ENCODE measurements at places on chromosomes 6 and 20.

DNA sequence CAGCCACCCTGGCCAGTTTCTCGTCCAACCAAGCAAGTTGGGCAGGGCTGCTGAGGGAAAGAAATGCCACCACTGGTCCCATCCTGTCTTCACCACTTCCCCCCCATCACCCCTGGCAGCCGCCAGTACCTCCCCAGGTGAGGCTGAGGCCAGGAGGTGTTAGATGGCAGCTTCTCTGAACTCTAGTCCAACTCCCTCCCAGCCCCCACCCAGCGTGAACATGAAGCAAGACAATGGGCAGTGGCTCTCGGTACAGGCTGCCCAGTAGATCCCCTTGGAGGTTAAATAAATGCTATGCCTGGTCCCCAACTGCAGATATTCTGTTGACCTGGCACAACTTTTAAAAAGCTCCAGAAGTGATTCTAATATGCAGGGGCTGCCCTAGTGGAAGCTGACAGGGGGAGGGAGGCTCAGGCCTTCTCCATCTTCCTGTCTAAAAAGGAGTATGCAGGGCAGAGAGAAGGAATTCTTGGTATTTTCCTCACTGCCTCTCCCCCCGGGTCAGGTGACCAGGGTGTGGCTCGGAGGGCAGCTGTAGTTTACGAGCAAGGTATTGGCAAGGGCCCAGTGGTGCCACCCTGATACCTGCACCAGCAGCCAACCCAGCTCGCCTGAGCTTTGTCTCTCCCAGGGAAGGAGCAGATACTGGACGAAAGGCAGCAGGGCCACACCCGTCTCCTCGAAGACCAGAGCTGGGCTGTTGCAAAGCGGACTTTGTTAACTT is 25.7 kb downstream of the KCNK5 start:
- DNase-seq: no peak

DNA sequence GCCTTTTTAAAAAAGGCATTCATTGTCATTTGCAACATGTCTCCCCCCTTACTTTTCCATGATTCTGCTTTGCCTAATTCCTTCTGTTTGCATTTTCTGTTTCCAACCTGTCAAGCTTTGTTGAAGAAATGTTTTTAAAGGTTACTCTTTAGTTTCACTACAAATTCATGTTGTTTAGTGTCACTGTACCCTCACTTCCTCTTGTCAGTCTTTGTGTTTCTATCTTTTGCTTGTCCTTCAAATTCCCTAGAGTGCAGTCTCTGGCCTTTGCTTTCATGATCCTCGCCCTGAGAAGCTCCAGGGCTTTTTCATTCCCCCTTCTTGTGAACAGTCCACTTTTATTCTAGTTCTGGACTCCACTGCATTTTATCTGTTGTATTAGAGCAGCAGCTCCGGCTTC is 90.6 kb downstream of the MAP3K4 start:
- DNase-seq: no peak

GRCh38 chr6:134632024-134632423 is 314.1 kb upstream of the SGK1 start:
- DNase-seq: no peak

- no peak for DNase-seq
These were observed 55.4 kb downstream of the CTNNBL1 start for GRCh38 chr20:37749218-37749617.

GRCh38 chr6:32355018-32355417 is 16.7 kb downstream of the TSBP1 start:
- no peak for DNase-seq

DNA sequence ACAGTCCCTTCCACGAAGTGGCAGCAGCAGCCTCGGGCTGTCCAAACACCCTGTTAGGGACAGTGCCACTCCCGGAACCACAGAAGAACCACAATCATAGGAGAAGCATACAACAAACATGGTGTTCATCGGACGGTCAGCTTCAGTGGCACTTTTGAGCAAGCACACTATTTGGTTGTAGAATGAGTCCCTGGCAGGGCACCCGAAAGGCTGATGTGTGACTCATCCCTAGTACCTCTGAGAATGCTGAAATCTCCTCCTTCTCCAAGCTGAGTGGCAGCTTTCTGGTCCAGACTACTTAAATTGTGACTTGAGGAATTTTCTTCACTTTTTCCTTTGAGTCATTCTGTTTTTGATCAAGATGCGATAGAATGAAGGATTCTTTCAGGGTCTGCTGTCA is 282.5 kb downstream of the ESR1 start:
- DNase-seq: no peak

DNA sequence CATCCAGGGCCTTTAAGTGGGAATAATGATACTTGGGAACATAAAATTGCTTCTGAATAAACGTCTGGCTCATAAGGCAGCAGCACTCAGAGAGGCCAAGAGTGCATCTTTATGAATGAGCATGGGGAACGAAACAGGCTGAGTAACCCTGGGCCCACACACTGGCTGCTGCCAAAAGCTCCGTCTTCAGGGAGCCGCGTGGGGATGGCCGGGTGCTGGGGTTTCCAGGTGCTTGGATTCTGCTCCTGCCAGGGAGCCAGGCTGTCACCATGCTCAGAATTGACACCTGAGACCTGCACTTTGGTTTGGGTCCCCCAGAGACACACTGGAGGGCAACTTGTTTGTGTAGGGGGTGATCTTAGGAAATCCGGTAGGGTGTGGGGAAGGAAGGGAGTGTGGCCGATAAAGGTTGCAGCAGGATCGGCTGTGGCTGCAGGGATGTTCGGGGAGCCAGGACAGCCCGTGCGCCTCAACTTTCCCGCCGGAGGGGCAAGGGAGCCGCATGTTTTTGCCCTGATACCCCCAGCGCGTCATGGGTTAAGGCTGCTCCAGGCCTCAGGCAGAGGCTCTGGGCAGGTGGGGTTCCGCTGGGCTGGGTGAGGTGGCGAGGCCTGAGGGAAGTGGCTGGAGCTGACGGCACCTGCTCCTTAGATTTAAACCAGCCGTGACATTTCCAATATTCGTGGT is 101.8 kb downstream of the YTHDF1 start:
- no peak for DNase-seq
